ENCODE measurements at places on chromosomes 5 and 9.

GRCh38 chr9:126509718-126510117, 104.0 kb upstream of the LMX1B start:
- DNase-seq, result no peak

DNA sequence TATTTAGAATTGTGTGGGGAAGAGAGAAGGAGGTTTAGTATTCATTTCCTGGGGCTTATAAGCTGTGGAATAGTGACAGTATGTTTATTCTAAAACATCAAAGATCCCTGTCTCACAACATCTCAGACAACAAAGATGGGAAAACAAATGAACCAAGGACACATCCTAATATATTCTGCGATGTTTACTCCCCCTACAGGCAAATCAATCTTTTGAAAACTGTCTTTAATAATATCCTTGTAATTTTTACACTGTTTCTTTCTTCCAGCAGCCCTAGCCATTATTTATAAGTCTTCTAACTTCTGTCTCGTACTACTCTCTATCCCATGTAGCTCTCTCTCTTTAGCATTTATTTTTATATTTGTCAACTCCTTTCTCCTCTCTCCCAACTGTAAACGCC, 33.5 kb upstream of the TMEM252 start:
- DNase-seq, result no peak

- peak; percentile 82 for DNase-seq
Measured at GRCh38 chr9:120441426-120442307, 138.3 kb downstream of the CDK5RAP2 start.

- no peak for DNase-seq
Measured at GRCh38 chr5:160744268-160745101, 107.5 kb downstream of the ATP10B start.

DNA sequence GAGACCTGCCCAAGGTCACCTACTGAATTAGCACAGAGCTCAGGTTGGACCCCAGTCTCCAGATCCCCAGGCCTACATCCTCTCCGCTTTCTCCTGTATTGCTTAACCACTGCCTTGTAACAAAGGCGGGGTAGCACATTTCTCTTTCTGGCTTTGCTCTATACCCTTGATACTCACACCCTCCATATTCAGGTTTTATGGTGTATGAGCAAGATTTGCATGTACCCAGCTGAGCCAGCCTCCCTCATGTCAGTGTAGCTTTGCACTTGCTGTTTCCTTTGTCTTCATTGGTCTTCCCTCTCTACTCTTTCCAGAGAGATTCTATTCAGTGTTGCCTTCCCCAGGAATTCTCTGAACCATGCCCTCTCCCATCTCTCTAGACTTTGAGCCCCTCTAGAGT, 19.6 kb upstream of the ZCCHC7 start:
- DNase-seq, result no peak

DNA sequence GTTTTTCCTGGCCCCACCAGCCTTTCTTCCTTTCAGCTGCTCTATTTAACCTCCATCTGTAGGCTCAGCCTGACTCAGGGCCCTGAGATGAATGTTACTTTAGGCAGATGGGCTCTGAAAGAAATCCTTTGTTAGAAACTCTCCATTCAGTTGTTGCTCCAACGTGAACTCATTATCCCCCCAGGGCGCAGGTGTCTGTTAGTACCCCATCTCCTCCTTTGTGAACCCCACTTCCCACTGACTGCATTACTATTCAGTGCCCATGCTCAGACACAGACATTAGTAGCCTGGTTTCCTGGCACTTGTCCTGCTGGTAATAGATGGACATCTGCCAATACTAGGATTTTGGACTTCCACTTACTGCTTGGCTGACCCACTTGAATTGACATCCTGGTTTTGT, 1271.6 kb downstream of the PTPRD start:
- no peak for DNase-seq

DNA sequence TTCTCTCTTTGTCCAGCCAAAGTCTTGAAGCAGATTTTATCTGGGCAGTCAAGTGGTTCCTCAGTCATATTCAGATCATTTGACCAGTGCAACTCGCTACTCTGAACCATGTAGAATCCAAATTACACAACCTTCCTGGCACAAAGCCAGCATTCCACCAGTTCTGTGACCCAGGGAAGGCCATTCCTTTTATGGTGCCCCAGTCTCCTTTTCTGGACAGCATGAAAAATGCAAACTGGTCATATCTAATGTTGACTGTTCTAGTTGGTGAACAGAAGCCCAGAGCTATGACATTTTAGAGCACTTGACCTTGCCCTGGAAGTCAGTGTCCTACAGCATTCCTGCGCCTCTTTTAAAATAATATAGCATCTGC, 364.6 kb downstream of the BRINP1 start:
- peak; percentile 88 for DNase-seq

Measured in fibroblast of mammary gland (primary cell).